ENCODE measurements at places on chromosomes 7 and 10. TPM values are rescaled to one million over a fixed set of nuclear protein-coding genes. Genes with fewer than 3 reads are reported as not detected.

AQP1 gene
- total RNA-seq = 0.48 TPM

CDK1 gene
- 94.7 TPM for total RNA-seq

SPDYE11 gene
- not detected for total RNA-seq

NME8 gene
- not detected for total RNA-seq

RBM20 gene
- 0.61 TPM for total RNA-seq

GRCh38 chr7:45174328-45174610 is 16.7 kb downstream of the RAMP3 start:
- DNase-seq = no peak

DNA sequence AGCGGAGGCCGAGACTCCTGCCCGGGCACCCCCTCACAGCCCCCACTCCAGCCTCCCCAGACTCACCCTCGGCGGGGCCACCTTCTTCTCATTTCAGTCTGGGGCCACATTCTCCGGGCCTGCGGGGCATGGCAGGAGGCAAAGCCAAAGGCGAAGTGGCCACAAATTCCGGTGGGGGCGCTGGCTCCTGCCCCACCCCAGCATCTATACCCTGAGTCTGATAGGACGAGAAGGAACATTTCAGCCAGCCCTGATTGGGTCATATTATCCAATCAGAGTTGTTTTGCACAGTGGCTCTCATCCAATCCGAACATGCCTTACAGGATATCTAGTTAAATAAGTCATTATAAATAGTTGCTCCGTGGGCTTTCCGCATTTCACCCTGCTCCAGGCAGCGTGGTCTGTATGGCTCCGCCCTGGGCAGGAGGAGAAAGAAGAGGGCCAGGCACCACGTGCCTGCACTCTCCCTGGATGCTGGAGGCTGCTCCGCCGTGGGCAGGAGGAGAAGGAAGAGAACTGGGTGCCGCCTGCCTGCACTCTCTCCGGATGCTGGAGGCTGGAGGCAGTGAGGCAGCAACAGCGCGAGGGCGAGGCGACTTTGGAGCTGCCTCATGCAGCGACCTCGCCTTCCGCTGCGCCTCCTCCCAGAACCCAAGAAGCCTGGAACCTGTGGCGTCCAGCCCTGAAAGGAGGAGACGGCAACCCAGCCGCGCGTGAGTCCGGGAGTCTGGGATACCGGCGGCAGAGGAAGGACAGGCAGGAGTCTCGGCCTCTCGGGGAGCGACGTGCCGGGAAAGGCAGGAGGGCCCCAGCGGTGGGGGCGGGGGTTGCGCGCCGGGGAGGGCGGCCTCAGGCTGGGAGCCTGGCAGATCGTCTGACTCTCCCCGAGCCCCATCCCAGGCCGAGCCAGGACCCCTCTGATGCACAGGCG is 162.9 kb downstream of the ZNF33B start:
- DNase-seq = no peak

DNA sequence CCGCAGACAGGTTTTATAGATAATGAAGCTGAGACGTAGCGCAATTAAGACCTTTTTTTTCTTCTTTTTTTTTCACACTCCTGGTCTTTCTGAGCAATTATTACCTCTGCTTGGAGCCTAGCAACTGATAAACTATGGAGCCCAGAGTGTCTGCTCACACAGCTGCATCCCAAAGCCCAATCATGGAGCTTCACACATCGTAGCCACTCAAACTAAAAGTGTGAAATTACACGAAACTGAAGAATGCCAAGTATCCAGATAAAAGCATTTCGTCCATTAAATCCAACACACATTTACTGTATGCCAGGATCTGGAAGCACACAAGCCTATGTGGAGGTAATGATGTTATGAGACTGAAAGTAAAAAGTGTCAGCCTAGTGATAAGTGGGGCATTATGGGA is 97.6 kb downstream of the NRP1 start:
- DNase-seq = no peak

DNA sequence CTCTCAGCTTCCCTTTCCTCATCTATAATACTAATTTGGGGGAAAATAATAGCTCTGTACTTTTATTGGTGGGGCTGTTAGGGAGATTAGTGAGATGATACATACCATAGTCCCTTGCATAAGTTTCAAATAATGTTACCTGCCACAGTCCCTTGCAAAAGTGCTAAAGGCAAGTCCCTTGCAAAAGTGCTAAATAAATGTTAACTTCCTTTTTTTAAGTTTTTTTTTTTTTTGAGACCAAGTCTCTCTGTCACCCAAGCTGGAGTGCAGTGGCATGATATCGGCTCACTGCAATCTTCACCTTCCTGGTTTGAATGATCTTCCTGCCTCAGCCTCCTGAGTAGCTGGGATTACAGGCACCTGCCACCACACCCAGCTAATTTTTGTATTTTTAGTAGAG is 43.4 kb upstream of the SRGN start:
- no peak for DNase-seq

DNA sequence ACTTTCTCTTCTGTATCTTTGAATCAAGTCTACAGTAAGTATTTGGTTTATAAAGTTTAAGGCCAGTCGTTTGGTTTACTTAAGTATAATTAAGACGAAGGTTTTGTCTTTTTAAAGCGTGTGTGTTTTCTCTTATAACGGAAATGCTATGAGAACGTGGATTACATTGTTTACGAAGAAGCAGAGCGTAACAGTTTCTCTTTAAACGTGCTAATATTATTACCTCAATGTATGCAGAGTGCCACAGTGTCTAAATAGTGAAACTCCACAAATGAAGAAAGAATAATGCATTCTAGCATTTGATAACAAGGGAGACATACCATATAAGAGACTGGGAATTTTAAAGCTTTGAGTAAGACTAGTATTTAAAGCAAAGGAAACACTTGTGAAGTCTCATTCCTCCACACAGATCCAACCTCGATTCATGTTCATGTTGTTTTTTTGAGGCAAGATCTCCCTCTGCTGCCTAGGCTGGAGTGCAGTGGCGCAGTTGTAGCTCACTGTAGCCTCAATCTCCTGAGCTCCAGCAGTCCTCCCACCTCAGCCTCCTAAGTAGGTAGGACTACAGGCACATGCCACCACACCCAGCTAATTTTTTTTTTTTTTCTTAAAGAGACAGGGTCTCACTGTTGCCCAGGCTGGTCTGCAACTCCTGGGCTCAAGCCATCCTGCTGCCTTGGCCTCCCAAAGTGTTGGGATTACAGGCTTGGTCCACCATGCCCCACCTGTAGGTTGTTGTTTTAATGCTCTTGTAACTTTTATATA is 75.1 kb downstream of the ANKRD61 start:
- no peak for DNase-seq

GRCh38 chr7:97204821-97205220 is 87.3 kb downstream of the SDHAF3 start:
- DNase-seq = no peak

GRCh38 chr10:125054669-125055268 is 105.6 kb downstream of the CTBP2 start:
- DNase-seq = no peak

- no peak for DNase-seq
These were observed 65.0 kb downstream of the VSTM4 start for GRCh38 chr10:49050366-49050765.

DNA sequence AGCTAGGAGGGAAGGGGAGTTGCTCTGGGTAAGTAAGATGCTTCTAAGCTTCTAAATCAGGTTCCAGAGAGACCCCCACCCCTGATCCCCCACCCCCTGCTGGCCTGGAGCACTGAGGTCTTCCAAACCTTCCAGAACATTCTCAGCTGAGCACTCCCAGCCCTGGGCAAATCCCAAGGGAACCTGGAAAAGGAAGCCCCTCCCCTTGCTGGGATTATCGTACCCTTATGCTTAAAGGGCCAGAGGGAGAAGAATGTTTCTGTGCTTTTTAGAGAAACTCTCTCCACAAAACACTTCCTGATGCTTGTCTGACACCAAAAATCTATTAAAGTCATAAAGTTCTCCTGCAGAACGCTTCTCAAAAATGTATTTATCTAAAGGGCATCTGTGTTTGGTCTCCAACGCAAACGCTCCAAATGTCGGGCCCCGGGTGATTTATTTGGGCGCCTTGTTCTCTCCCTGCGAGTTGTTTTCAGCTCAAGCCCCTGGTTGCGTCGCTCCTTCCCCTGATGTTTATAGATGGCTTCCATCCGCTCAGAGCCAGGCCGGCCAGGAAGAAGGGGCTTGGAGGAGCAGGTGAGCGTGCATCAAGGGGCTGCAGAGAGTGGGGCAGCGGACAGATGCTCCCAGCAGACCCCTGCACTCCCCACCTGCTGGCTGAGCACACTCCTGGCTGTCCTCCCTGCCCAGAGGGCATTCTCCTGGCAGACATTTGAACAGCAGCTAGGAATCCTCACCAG is 8.2 kb upstream of the RET start:
- no peak for DNase-seq

DNA sequence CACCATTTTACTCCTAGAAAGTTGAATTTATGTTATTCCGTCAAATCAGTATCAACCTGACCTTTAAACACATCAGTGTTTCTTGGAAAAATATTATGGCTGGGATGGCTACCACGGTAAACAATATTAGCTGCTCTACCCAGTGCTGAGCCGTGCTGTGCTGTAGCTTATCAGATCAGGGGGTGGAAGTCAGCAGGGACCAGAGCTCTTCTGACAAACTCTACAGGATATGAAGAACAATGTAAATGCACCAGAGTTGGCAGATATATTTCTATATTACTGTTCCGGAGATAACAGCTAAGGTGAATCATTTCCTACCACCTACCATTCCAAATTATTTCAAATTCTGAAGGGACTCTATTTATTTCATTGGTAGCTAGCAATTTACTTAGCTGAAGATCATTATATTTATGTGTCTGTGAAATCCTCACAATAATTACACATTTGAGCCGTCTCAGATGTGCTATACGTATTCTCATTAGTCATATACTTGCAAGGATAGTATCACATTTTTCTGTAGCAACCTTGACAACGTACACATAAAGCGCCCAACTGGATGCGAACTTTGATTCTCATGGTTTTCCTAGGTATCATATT is 76.5 kb downstream of the TEX36 start:
- no peak for DNase-seq

DNA sequence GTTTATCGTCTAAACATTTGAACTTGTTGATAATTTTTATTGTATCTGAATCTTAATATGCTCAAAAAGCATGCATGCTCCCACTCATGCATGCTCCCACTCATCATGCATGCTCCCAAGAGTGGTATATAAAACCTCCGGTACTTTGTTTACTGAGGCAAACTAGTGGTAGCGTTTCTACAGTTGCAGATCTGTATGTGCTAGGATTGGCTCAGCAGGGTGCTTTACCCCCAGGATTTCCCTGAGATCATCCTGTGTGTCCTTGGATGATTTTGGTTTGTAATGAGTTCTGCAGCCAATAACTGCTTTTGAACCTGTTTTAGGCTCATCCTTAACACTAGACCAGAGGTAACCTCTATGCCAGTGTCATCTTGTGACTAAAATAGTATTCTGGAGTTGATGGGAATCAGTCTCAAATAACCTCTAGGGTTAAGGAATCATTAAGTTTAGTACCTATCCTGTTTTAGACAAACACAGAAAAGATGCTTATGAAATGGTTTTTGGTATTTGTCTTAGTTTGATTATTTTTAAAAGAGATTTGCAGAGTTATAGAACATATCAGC is 40.4 kb downstream of the PHTF2 start:
- DNase-seq = no peak

DNA sequence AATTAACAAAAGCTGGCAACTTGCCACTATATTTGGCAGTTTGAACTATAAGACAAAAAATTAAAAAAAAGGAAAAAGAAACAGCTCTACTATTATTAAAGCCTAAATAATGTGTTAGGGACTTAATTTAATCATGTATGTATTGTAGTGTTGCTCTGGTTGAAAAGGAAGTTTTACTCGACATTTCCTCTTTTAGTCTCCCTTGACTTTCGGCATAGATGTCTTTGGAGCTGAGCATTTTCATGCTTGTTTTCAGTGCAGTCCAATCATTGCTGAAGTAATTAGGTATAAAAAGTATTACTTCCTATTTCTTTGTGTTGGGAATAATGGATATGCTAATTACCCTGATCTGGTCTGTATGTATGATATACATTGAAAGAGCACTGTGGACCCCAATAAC is 216.8 kb upstream of the KLF6 start:
- no peak for DNase-seq

DNA sequence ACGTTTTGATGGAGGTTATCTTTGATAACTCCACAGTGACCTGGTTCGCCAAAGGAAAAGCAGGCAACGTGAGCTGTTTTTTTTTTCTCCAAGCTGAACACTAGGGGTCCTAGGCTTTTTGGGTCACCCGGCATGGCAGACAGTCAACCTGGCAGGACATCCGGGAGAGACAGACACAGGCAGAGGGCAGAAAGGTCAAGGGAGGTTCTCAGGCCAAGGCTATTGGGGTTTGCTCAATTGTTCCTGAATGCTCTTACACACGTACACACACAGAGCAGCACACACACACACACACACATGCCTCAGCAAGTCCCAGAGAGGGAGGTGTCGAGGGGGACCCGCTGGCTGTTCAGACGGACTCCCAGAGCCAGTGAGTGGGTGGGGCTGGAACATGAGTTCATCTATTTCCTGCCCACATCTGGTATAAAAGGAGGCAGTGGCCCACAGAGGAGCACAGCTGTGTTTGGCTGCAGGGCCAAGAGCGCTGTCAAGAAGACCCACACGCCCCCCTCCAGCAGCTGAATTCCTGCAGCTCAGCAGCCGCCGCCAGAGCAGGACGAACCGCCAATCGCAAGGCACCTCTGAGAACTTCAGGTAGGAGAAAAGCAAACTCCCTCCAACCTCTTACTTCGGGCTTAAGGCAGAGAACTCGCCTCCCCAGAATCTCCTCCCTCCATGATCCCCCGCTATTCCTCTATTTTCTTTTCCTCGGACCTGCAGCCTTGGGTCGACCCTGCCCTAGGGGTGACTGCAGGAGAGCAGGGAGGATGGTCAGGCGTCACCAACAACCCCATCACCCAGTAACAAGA is at the start of gene SERPINE1:
SERPINE1 (plus strand) TSS at position 454 of the 809 bp plus-strand sequence. CDS start 1,290 bp downstream, outside the sequence.
- peak; percentile 33 for DNase-seq

- DNase-seq = no peak
These were observed 1150.3 kb downstream of the TYW1 start for GRCh38 chr7:68146983-68147382.

GRCh38 chr7:155203882-155204691 is 93.6 kb upstream of the INSIG1 start:
- no peak for DNase-seq

- no peak for DNase-seq
These were observed 65.8 kb downstream of the KLF6 start for GRCh38 chr10:3719024-3719843.

DNA sequence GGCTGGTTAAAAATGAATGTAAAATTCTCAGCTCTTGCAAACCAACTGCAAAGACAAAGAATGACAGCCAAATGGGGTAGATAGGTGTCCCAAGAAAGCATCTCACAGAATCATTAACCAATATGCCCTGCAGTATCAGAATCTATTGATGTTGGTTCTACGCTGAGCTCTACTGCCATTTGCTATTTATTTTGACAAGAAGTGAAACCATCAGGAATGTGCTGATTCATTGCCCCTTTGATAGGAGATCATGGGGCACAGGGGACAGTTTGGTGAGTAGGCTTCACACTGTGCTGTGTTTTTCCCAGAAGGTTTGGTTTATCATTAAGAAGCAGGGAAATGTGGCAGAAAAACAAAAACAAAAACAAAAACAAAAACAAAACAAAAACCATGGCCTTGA is 19.4 kb upstream of the CDC14C start:
- no peak for DNase-seq

Data from neural crest cell (in vitro differentiated cells).